ENCODE measurements at places on chromosomes 11 and 22. TPM values are rescaled to one million over a fixed set of nuclear protein-coding genes. Genes with fewer than 3 reads are reported as not detected.

DNA sequence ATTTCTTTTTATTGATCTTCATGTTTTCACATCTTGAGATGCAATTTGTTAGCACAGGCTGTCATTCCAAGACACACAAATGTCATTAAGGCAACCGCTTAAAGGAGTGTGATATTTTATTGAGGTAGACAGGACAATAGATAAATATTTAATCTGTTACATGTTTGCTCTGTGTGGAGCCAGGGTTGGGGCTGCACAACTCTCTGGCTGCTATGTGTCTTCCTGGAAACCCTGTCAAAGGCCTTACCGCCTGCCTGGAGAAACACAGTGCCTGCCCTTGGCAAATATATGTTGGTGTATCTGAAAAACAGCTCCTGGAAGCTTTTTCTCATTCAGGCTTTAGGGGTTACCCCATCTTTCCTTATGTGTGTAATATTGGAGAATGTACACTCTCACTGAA is 139.7 kb upstream of the TEAD1 start:
- H3K4me3 ChIP-seq, result no peak overlapping the region
- no peak for DNase-seq
- H3K27ac ChIP-seq, result no peak overlapping the region
- peaks cover 9% of the 10 kb centered on the region for H3K36me3 ChIP-seq
- no peaks in the 10 kb centered on the region for H3K27me3 ChIP-seq

- no peaks in the 10 kb centered on the region for H3K27me3 ChIP-seq
- H3K27ac ChIP-seq, result peak overlapping the region; percentile 88
- H3K4me1 ChIP-seq, result peaks cover 54% of the 10 kb centered on the region
- peak overlapping the region; percentile 57 for H3K4me3 ChIP-seq
- no peak for DNase-seq
These were observed 645 bp downstream of the CDC42BPG start for GRCh38 chr11:64843686-64844329.

- no peaks in the 10 kb centered on the region for H3K4me1 ChIP-seq
- DNase-seq, result peak; percentile 71
- no peaks in the 10 kb centered on the region for H3K36me3 ChIP-seq
These were observed 13.0 kb downstream of the SPATA19 start for GRCh38 chr11:133832096-133832990.

- H3K27ac ChIP-seq, result no peak overlapping the region
- H3K4me3 ChIP-seq, result no peak overlapping the region
- DNase-seq, result no peak
- H3K36me3 ChIP-seq, result no peaks in the 10 kb centered on the region
- H3K27me3 ChIP-seq, result no peaks in the 10 kb centered on the region
- H3K4me1 ChIP-seq, result no peaks in the 10 kb centered on the region
These were observed 29.9 kb downstream of the NLRP14 start for GRCh38 chr11:7050191-7050590.

The BCL2L13 gene
- total RNA-seq, result 48.1 TPM
